ENCODE measurements at places on chromosomes 2 and 18.

DNA sequence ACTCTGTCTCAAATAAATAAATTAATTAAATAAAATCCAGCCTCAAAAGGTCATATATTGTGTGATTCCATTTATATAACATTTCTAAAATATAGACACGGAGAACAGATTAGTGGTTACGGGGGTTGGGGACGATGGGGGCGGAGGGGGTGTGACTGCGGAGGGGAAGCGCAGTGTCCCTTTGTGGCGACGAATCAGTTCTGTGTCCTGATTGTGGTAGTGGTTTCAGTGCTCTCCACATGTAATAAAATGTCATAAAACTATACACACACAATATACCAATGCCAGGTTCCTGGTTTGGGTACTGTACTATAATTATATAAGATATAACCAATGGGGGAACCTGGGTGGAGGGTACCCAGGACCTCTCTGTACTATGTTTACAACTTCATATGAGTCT lies 186.4 kb downstream of the ANAPC1 start:
- no peak for DNase-seq

GRCh38 chr18:74360852-74361655 lies 45.4 kb downstream of the C18orf63 start:
- no peak for DNase-seq

DNA sequence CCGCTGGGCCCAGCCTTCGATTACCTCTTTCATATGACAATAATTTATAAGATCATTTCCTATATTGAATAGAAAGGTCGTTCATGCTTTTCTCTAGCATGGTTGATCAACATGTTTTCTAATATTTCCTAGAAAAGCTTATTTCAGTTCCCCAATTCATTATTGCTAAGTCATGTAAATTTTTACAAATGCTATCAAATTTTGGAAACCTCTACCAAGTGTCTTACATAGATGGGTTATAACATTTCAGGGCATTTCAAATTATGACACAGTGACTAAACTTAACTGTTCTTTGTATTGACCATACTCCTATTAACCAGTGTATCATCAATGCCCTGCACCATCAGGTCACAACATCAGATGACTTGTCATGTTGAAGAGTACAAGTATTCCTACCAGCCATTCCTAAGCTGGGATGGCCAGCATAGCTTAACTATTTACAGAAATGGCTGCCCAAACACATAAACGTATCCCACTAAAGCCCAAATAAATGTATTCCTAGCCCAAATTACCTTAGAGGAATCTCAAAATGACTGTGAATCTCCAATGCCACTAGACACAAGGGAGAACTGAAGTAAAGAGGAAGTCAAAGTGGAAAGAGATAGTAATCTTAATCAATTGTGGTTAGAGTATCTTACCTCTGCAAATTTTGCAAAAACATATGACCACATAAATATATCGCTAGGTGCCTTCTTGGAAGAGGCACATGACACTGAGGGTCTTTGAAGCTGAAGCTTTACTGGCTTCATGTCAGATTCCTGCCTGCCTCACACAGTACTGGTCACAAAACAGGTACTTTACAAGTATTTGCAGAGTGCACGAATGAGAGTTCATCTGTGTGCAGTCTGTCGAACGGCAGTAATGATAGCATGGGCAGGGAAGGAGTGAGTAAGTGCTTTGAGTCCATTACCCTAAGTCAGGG lies 87.3 kb upstream of the TLK1 start:
- no peak for DNase-seq

GRCh38 chr18:35389095-35389618 lies 12.0 kb upstream of the ZNF396 start:
- DNase-seq, result peak; percentile 56

DNA sequence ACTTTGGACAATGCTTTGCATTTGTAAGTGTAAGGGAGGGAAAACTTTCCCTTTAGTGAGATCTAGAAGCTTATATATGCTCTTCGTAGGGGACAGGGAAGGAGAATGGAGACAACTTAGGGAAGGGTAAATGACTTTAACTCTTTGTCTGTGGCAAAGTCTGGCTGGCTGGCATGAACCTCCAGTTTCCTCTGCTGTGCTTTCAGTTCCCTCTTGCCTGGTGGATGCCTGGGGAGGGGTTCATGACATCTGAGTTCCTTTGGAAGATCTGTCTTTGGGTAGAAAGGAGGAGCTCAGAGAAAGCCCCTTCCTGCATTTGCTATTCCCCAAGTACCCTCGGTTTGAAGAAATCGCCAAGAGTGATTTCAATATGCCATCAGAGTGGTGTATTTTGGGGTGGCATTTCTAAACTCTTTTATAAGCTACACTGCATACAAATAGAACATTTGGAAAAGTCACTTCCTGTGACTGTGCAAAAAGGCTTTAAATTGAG lies 143.6 kb downstream of the VAPA start:
- peak; percentile 80 for DNase-seq

DNA sequence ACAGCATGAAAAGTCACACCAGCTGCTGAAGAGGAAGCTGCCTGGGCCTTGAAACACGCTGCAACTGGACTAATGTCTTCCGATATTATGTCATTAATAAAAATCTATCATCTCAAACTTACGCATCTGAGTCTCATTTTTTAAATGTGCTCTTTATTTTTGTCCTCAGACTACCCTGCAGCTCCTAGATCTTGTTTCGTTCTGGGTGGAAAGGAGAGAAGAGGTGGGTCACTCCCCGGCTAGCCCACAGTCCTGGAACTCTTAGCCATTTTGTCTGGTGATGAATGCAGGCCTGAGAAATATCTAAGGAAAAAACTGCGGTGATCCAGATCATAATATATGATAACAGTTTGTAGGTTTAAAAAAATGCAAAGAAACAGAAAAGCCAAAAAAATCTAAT lies 73.3 kb downstream of the TXNL1 start:
- no peak for DNase-seq

DNA sequence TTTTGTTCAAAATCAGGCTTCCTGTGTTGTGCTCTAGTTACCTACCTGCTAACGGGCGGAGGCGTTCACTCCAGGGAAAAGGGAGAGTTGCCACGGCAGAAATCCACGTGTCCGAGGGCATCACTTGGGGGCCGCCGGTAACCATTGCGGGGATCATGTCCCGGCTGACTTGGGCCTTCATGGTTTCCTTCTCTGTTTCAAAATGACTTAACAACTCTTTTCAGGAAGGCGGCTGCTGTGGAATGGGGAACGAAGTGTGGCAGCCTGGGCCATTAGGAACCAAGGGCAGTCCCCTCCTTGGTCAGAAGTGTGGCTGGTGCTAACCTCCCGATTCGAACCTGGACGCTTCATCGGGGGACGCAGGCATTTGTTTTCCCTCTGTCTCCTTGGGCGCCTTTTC lies 56.8 kb downstream of the INPP5D start:
- no peak for DNase-seq

GRCh38 chr2:177383935-177384334 lies 8.6 kb upstream of the AGPS start:
- DNase-seq, result no peak

GRCh38 chr2:241386519-241386918 lies 30.4 kb downstream of the FARP2 start:
- no peak for DNase-seq

GRCh38 chr2:109439390-109439786 lies 174.4 kb downstream of the SEPTIN10 start:
- DNase-seq, result no peak

GRCh38 chr18:8788503-8789429 lies 83.4 kb downstream of the MTCL1 start:
- DNase-seq, result no peak

DNA sequence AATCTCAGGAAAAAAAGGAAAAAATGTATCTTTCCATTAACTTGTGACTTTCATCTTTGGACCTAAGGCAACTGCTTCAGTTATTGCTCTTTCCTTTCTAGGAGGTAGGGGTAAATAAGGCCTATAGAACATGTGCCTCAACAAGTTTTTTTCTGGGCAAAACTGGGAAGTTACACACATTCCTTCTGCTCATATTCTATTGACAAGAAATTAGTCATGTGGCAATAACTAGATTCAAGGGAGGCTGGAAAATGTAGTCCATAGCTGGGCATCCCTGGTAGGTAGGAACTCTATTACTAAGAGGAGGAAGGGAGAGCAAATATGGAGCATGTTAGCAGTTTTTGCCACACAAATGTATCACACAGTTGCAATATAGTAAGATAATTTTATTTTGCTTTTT lies 37.7 kb upstream of the NEMP2 start:
- no peak for DNase-seq

GRCh38 chr18:6069103-6069502 lies 173.8 kb upstream of the TMEM200C start:
- DNase-seq, result peak; percentile 11

DNA sequence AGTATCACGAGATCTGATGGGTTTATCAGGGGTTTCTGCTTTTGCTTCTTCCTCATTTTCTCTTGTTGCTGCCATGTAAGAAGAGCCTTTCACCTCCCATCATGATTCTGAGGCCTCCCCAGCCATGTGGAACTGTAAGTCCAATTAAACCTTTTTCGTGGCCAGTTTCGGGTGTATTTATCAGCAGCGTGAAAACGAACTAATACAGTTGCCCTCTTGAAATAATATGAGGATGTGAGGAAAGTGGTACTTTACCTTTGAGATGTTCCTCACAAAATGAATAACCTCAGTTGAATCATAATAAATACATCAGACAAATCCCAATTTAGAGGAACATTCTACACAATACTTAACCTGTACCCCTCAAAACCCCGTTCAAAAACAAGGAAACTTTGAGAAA lies 356.4 kb downstream of the CPS1 start:
- no peak for DNase-seq

- peak; percentile 26 for DNase-seq
Measured at GRCh38 chr2:229910832-229911412, 10.9 kb downstream of the TRIP12 start.

DNA sequence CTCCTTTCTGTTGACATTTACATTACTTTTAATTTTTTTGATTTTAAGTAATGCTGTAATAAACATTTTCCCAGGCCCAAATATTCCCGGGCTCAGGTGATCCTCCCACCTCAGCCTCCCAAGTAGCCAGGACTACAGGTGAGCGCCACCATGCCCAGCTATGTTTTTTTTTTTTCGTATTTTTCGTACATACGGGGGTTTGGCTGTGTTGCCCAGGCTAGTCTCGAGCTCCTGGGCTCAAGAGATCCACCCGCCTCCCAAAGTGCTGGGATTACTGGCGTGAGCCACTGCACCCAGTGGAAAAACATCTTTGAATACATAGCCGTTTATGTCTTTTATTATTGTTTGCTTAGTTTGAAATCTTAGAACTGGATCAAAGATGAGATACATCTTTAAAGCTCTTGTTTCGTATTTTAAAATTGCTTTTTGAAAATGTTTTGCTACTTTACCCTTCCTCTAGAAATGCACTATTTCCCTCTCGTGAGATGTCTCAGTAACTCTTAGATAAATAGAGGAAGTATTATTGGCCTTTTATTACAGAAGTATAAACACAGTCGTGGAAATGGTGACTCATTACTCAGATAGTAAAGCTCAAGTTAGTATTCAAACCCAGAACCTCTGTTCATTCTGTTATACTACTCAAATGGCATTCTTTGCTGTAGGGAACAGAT lies 2.4 kb downstream of the SMCHD1 start:
- peak; percentile 86 for DNase-seq

GRCh38 chr2:200423541-200423940 lies 86.3 kb downstream of the KCTD18 start:
- DNase-seq, result no peak

GRCh38 chr2:187349326-187349944 lies 98.6 kb downstream of the CALCRL start:
- DNase-seq, result no peak

- DNase-seq, result no peak
Measured at GRCh38 chr18:48962994-48963561, 12.3 kb upstream of the SMAD7 start.

DNA sequence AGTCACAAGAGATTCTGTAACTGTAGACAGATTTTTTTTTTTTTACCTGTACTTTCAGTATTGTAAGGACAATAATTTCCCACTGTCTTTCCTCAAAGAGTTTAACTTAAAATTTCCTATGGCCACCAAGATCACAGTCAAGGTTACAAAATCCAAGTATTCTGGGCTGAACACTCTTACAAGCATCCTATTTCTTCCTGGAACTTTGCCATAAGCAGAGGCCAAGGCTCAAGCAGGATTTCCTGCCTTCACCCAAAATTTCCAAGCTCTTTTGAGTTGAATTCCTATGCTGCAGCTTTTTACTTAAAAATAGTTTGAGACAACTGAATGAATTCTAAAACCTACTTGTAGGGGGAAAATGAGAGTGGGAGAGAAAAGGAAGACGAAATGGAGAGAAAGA lies 299.4 kb downstream of the ZNF516 start:
- DNase-seq, result no peak

DNA sequence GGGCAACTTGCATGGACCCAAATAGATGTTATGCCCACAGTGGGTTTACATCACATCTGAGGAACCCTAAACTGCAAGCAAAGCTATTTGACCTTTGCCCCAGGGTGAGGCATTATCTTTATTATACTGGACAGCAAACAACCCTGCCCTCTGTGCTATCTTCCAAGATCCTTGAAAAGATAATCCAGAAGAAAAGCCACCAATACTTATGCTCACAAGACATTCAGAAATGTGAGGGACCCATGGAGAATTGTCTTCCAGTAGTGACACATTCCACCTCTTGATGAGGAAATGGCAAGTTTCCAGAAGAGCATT lies 53.0 kb upstream of the NDUFV2 start:
- DNase-seq, result no peak

- no peak for DNase-seq
Measured at GRCh38 chr18:35324926-35325655, 19.1 kb downstream of the ZNF24 start.

DNA sequence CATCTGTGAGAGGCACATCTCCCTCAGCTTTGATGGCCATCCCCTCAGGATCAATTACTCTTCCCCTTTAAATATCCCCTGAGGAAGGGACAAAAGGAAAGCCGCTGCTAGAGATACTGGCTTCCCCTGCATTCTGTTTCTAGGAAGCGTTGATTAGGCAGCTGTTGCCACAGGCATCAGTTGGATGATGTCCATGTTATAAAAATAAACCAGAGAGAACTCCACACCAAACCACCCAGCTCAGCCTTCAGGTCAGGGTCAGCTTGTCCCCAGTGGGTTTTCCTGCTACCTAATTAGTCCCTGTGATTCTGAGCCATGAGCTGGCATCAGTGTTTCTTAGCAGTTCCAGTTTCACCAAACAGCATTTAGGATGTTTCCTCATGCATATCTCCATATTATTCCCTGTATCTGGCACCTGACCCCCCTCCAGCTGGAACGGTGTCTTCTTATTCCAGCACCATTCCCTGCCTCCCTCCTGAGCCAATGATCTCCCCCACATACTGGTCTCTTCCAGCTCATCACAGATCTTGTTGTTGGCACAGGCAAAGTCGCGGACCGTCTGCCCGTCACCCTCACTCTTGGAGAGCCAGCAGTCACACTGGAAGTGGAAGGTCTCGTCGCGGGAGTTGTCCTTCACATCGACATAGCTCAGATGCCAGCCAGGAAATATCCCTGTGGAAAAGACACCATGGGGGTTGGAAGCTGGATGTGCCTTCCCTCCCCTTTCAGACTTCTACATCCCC lies 168.4 kb downstream of the LOXHD1 start:
- no peak for DNase-seq

DNA sequence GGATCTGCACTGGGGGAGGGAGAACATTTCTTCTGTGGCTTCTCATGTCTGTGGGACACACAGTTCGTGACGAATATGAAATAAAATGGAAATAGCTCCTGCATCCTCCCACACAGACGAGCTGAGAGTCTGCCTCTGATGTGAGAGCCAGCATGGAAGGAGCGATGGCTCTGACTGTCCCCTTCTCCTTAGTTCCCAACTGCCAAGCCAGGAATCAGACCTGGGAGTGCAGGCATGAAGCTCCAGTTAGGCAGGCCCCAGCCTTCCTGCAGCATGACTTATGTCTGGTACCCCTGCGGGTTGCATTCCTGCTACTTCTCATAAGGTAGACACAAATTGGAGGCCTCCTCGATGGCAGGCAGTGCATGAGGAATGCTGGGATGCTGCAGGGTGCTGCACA lies 56.2 kb downstream of the PRKCE start:
- no peak for DNase-seq

- no peak for DNase-seq
Measured at GRCh38 chr18:59087391-59087790, 52.3 kb upstream of the SEC11C start.

Data from M059J (cell line).